ENCODE measurements at places on chromosomes 5 and 9.

DNA sequence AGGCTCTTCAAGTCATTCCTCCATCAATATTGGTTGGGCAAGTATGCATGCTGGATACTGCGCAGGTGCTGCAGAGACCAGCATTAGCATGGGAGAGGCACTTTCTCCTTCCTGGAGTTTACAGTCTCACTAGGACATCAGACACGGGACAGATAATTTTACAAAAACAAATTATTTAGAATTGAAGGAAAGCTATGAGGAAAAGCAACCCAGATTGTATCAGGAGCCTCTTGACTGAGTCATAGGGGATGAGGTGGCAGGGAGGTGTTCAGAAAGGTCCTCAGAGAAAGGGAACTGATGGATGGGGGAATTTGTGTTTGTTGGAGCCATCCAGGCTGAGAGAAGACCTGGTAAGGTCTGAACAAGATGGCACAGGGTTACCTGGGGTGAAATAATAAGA is 24.5 kb upstream of the RAB14 start:
- DNase-seq = no peak

- no peak for DNase-seq
Measured at GRCh38 chr5:41191249-41191648, 22.1 kb downstream of the C6 start.

- no peak for DNase-seq
Measured at GRCh38 chr9:18347386-18348082, 126.4 kb upstream of the ADAMTSL1 start.

DNA sequence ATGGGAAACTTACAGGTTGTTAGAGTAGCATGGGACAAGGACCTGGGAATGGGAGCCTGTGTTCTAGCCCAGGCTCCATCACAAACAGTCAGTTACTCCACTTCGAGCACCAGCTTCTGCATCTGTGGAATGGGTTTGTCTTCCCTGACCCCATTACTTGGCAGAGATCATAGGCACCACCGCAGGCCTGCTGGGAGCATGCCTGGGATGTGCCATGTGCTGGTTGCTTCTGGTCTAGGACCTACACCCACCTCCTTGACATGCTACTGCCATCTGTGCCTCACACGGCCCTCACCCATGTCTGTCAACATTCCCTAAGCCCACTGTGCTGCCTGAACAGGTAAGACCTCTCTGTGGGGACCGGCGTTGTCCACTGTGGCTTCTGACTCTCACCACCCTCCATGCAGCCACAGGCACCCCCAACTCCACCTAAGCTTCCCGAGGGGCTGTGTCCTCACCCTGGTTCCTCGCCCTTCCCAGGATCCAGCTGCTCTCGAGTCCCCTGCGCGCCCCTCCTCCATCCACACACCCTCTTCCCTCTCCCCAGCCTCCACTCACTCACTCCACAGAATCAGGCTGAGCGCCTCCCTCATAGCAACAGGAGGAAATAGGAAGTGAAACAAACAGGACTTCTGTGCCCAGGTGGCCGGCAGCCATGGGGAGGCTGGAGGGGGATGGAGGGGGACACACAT is 85.9 kb upstream of the FAM120A start:
- DNase-seq = no peak

- no peak for DNase-seq
Measured at GRCh38 chr9:136059321-136059791, 35.7 kb downstream of the NACC2 start.

- no peak for DNase-seq
Measured at GRCh38 chr9:75039009-75039408, 10.9 kb upstream of the CARNMT1 start.

GRCh38 chr5:22238047-22238446 is 615.1 kb downstream of the CDH12 start:
- no peak for DNase-seq

GRCh38 chr5:164359260-164360255 is 854.1 kb downstream of the MAT2B start:
- no peak for DNase-seq

DNA sequence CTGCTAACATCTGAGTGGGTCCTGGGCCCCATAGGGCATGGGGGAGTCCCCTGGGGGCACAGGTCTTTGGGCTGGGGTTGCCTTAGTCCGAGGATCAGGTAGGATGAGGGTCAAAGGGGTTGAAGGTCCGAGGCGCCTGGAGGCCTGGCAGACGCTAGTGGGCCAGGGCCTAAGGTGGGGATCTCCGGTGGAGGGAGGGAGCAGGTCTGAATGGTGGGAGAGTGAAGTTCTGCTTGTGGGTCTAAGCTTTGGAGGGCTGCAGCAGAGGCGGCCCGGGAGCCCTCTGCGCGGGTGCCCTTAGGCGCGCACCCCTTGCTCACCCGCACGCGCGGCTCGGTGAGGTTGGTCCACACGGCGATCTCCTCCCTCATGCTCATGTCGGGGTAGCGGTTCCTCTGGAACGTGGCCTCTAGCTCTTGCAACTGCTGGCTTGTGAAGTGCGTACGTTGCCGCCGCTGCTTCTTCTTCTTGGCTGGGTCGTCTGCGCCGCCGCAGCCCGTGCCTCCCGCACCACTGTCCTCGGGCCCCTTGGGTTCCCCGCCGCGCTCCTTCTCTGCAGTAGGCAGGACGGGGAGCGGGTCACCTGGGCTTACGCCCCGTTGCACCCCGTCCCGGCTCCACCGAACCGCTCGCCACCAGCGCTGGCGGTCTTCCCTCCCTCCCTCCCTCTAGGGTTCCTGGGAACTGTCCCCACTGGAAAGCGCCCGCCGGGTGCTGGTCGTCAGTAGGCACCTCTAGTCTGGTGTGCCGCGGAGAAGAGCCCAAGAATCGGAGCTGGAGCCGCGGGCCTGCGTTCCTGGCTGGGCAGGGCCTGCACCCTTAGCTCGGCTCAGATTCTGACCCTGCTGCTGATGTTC is 2.8 kb downstream of the PITX1 start:
- DNase-seq = no peak

- peak; percentile 32 for DNase-seq
Measured at GRCh38 chr9:81522716-81523551, 166.4 kb downstream of the TLE1 start.

DNA sequence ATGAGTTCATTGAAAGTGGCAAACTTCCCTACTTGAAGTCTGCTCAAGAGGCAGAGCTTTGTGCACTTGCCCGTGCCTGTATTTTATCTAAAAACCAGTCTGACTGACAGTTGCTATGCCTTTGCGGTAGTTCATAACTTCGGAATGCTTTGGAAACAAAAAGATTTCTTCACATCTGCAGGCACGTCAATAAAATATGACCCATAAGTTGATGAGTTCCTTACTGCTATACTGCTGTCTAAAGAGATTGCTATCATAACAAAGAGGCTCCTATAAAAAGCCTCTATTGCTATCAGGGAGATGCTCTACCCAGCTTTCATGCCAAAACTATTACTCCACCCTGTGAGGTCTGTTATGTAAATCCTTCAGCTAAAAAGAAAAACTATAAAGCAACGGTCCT is 25.4 kb upstream of the RNF20 start:
- no peak for DNase-seq

DNA sequence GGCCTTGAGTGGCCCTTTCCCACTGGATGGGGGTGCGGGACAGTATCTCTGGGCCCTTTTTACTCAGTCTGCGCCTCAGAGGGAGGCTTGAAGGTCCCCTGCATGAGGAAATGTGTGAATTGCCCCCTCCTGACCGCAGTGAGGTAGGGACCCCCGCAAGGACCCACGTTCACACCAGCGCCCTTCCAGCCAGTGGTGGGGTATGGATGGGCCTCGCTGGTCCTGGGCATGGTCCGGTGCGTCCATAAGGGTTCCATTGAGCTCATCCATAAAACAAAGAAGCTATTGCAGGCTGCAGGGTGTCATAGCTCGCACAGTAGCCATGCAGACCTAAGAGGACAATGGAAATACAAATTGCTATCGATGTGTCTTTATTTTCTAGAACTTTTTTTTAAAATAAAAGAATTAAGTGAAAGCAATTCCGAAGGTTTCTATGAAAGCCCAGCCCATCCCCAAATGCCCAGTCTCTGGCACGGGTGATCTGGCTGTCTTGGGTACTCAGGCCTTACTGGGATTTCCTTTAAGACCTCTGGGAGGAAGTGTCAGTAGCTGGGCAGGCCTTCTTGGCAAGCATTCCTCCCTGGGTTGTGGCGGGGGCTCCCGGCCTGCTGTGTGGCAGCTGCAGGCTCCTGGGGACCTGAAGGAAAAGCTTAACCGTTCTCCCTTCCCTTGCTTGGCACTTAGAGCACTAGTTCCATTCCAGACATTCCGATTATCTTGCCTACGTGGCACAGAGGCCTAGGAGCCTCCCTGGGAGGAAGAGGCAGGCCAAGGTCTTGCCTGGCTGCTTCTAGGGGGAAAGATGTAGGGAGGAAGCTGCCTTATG is 1.5 kb upstream of the SEMA5A start:
- no peak for DNase-seq

GRCh38 chr9:133734590-133735414 is 3.4 kb downstream of the SARDH start:
- DNase-seq = no peak

DNA sequence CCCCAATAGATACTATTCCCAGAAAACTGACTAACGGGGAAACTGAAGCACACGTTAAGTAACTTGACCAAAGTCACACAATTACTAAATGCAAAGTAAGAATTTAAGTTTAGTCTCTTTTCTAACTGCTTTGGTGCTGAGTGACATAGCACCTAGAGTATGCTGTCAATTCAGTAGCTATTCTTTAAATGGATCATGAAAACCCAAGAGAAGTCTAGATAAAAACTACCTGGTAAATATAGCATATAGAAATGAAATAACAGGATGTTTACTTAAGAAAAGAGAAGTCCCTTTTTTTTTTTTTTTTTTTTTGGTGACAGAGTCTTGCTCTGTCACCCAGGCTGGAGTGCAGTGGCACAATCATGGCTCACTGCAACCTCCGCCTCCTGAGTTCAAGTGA is 129.2 kb downstream of the PDE4D start:
- DNase-seq = no peak

DNA sequence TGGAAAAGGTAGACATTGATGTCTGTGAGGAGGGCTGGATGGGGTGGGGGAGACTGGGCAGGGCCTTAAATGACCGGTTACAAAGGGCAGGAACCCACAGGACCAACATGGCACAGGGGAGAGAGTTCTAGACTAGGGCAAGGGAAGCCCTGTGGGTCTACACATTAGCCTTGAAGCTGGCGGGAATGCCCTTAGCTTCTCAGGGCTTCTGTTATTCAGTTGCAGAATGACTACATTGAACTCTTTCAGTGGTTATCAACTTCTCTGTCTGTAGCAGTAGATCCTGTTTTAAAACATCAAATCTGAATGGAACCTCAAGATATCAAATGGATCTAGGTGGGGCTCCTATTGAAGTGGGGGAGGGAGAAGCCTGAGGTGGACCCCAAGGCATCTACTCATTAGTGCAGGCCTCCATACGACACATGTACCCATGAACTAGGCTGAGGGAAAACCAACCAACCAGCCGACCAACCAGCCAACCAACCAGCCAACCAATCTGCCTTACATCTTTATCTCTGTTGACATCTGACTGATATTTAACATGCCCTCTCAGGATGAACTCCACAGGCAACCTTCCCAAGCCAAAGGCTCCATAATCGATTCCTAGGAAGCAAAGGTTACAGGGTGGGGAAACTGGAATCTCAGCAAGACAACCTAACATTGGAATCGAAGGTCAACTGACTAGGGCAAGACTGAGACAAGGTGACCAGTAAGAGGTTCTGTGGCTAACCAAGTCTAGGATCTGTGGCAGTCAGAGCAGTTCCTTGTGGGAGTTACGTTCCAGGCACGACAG is 48.3 kb downstream of the DAP start:
- DNase-seq = no peak

GRCh38 chr5:94748212-94748611 is 129.7 kb downstream of the SLF1 start:
- no peak for DNase-seq

DNA sequence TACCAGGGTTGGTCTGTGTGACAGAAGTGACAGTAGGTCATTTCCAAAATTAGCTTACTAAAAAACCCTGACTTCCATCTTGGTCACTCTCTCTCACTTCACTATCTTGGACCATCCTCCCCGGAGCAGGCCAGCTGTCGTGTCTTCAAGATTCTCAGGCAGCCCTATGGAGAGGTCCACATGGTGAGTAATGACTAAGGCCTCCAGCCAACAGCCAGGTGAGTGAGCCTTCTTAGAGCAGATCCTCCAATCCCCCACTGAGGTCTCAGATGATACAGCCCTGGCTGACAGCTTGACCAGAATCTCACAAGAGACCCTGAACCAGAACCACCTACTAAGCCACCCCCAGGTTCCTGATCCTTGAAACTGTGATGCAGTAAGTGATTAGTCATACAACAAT is 92.0 kb downstream of the DCP2 start:
- DNase-seq = no peak

DNA sequence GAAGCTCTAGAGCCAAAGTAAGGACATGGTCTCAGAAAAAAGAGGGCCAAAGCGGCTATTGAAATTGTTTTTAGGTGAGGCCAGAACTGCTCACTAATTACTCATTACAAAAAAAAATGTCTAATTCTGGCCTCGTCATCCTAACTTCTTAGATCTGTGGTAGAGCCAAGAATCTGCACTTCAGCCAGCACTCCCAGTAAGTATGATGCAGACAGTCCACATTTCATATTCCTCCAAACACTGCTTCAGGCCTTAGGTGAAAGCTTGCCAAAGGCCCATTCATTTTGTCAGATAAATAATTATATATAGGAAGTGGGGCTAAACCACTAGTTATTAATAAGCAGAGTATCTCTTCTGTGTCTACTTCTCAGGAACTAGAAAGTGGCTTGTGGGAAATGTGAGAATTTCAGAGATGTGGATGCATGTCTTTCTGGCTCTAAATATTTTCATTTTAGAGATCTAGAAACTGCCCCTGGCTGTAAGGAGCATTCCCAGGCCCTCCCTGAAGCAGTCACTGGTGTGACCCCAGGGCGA is 554.0 kb downstream of the TLE4 start:
- DNase-seq = no peak

- peak; percentile 30 for DNase-seq
Measured at GRCh38 chr5:132184588-132184987, 43.1 kb downstream of the P4HA2 start.

DNA sequence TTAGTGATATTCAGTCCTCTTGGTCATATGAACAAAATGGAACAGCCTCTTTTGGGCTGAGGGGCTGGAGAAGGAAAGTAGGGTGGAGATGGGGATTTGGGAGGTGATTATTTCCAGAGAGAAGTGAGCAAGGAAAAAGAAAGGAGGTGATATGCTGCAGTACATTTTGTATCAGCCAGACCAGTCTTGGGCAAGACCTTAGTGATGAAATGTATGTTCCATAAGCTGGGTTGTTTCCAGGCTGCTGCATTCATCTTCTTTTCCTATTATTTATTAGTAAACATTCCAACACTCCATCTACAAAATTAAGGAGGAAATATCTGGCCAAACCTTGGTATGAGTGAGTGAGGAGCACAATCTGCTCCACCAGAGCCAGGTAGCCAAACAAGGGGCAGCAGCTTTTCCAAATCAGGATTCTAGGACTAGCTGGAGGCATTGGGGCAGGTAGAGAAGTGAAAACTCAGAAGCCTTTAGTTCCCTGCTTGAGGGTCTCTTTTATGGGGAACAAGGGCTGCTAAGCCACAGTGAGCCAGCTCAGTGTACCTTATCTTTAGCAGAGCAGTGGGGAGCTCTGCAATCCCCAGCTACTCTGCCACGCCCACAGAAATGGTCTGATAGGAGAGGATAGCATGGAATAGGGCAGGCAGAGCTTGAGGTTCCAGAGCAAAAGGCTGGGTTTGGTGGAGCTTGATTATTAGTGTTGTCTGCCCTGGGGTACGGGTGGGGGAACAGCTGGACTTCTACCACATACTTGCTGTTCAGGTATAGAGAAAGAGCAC is 19.5 kb downstream of the RAD1 start:
- DNase-seq = no peak

GRCh38 chr5:23977997-23978396 is 470.6 kb downstream of the PRDM9 start:
- no peak for DNase-seq
